Ammon's horn (tissue), 1 donor: ENCODE measurements at places on chromosomes 12 and 14.

DNA sequence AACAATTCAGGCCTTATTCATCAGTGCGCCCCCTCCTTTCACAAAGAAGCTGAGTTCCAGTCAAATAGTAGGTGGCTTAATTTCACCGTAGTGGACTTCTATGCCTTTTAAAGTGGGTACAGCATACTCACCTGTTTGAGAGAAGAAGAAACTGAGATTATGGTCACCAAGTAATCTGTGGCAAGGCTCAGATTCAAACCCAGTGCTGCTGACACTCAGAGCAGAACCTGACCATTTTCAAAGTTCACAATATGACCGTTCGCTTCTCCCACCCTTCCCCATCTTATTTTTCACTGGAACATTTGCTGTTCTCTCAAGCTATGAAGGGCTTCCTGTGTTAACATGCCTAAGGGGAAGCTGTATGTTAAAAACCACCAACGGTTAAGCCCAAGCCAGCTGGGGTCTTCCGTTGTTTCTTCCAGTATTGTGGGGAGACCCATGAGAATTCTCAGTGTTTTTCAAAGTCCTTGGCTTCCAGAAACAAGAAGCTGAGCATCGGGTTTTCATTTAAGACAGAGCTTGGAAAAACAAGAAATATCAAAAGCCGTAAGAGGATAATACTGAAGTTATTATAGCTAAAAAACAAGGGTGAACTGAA is 6.1 kb upstream of the PSMA6 start:
- DNase-seq, result no peak

DNA sequence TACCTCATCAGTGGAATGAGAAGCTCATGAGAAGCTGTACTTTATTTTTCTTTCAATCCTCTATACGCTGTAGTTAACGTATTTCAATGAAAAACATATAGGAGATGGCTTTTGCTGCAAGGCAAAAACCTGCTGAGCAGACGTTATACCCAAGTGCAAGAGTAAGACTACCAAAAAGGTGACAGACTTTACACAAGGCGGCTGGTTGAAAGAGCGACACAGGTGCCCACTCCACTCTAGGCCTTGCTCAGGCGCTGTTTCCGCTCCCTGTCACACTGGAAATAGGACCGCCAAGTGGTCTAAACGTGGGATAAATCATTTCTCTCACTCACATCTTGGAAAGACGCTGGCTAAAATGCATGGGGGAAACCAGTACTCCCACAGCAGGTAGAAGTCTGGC is 54.5 kb downstream of the PPP2R5C start:
- DNase-seq, result no peak

- no peak for DNase-seq
Measured at GRCh38 chr12:67274186-67274585, 5.0 kb downstream of the CAND1 start.

DNA sequence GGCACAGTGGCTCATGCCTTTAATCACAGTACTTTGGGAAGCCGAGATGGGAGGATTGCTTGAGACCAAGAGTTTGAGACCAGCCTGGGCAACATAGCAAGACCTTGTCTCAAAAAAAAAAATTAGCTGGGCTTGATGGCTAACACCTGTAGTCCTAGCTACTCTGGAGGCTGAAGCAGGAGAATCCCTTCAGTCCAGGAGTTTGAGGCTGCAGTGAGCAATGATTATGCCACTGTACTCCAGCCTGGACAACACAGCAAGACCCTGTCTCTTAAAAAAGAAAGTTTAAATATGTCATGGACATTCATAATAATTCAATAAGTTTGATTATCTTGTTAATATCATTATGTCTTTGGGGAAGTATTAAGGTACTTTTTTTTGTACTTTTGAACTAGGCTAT is 38.9 kb downstream of the KIAA0586 start:
- DNase-seq, result no peak

DNA sequence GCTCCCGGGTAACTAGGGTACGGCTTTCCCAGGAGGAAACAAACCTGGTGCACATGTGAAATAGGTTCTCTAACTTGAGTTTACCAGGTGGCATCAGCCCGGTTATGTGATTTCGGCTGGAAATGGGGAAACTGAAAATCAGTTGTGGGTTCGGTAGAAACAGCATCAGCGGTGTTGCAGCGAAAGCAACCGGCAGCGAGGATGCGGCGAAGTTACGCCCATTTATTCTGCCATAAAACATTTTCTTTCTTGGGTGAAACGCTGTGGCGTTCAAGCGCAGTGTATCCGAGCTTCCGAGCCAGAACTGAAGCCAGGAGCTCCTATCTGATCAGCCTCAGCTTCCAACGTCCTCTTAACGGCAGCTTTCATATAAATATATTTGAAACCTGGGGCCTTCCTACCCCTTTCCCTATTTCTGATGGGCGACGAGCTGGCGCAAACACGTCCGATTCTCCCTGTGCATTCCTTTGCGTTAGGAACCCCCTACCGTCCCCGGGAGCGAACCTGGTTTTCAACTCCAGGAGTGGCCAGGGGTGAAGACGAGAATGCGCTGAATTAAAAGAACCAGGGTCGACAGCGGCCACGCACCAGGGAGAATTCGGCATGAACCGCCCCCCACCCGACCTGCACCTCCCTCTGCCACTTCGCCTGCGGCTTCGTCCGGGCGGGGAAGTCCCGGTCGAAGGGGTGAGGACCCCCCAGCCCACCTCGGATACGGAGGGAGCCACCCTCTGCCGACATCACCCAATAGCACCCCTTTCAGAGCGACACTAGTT is 1.6 kb downstream of the DPF3 start:
- DNase-seq, result peak; percentile 52

- DNase-seq, result peak; percentile 1
Measured at GRCh38 chr12:34396861-34397590, 374.7 kb downstream of the ALG10 start.

GRCh38 chr12:71610031-71610795 is 53.4 kb downstream of the ZFC3H1 start:
- DNase-seq, result no peak

- no peak for DNase-seq
Measured at GRCh38 chr12:70692681-70693288, 55.6 kb upstream of the PTPRB start.

DNA sequence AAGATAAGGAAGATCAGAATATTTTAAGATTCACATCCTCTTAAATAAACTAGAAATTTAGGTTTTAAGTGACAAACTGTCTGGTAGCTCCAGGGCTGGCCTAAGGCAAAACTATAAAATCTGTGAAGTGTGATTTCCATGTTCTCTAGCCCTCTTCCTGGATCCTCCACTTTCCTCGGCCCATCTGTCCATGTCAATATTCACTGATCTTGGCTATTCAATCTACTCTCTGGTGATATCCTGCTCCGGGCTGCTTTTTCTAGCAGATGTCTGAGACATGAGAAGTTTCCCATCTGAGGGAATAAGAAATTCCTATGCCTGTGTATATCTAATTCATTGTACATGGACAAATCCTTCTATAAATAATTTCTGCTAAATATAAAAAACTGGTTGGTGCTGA is 500.4 kb downstream of the GALC start:
- DNase-seq, result no peak

GRCh38 chr12:88242571-88242925 is 100.4 kb downstream of the TMTC3 start:
- DNase-seq, result no peak

GRCh38 chr12:30145684-30146032 is 361.9 kb upstream of the TMTC1 start:
- DNase-seq, result no peak

DNA sequence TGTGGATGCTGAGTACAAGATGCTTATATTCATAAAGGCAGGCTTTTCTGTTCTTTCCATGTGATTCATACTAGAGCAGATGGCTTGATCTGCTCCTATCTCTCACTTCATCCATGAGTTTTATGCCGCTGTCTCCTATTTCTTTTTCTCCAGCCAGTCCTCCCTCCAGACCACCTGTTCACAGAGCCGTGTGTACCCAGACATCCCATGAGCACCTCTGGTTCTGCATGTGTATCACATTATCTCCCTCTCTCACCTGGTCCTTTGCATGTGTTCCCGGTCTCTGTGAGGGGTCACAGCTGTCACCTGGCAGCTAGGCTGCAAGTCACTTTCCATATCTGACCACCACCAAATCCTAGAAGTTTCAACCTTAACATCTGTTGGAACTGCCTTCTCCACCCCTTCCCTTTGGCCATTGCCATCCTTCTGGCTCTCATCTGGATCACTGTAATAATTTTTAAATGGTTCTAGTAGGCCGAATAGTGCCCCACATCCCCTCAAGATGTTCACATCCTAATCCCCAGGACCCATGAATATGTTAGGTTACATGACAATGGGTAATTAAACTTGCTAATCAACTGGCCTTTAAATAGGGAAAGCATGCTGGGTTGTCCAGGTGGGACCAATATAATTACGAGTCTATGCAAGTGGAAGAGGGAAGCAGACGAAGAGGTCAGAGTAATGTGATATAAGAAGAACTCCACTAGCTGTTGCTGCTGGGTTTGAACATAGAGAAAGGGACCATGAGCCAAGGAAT is 168.1 kb downstream of the SNAPC1 start:
- DNase-seq, result no peak

- DNase-seq, result no peak
Measured at GRCh38 chr12:80282761-80283160, 161.3 kb upstream of the PTPRQ start.

- no peak for DNase-seq
Measured at GRCh38 chr14:63800083-63800482, 52.7 kb upstream of the SYNE2 start.

GRCh38 chr12:27969624-27970400 is 2.7 kb downstream of the PTHLH start:
- peak; percentile 40 for DNase-seq

DNA sequence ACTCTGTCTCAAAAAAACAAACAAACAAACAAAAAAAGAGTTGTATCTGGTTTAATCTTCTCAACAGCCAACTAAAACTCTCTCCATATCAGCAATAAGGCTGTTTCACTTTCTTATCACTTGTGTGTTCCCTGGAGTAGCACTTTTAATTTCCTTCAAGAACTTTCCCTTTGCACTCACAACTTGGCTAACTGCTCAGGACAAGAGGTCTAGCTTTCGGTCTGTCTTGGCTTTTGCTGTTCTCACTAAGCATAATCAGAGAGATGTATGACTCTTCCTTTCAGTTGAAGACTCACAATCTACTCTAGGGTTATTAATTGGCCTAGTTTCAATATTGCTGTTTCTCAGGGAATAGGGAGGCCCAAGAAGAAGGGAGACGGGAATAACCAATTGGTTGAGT is 12.3 kb downstream of the NEMP1 start:
- no peak for DNase-seq

DNA sequence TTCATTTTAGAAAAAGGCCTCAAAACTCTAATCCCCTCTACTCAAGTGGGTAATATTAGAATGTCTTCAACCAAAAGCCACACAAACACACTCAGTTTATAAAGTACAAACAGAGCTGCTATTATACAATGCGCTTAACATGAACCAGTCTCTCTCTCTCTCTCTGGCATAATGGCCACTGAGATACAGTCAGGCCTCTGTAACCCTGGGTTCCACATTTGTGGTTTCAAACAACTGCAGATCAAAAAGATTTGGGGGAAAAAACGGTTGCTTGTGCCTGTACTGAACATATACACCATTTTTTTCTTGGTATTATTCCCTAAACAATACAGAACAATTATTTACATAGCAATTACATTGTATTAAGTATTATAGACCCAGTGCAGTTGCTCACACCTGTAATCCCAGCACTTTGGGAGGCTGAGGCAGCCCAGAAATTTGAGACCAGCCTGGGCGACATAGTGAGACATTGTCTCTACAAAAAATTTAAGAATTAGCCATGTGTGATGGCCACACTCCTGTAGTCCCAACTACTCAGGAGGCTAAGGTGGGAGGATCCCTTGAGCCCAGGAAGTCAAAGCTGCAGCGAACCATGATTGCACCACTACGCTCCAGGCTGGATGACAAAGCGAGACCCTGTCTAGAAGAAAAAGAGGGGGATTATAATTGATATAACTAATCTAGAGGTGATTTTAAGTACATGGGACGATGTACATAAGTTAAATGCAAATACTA is 5.6 kb downstream of the SLC11A2 start:
- DNase-seq, result peak; percentile 77

DNA sequence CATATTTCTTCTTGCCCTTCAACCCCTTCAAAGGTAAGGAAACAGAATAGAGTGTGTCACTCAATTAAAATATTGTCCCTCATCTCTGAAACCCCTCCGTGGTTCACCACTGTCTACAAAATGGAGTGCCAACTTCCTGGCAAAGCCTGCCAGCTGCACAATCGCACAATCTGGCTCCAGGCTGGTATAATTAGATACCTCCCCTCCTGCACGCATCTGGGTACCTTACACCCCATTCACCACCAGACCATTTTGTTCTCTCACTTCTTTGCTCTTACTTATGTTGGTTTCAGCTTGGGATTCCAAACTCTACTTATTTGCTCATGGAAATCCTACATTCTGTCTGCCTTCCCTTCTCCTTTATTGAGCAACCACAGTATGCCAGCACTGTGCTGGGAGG is 314.9 kb downstream of the NUAK1 start:
- DNase-seq, result no peak

DNA sequence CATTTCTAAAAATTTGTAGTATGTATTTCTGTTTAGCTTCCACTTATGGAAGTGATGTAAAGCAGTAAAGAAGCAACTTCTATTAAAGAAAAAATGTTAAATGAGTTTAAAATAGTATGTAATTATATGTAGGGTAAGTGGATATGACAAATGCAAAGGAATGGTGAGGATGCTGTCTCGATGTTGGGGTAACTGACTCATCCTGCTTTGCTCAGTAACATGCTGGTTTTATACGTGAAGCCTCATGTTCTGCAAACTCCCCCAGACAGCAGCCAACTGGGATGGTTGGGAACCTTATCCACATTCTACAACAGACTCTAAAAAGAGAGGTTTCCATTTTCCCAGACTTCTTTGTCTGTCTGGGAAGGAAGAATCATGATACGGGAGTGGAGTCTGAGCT is 1006.4 kb upstream of the TMEM132C start:
- no peak for DNase-seq

GRCh38 chr12:51621156-51621922 is 30.3 kb downstream of the SCN8A start:
- no peak for DNase-seq

DNA sequence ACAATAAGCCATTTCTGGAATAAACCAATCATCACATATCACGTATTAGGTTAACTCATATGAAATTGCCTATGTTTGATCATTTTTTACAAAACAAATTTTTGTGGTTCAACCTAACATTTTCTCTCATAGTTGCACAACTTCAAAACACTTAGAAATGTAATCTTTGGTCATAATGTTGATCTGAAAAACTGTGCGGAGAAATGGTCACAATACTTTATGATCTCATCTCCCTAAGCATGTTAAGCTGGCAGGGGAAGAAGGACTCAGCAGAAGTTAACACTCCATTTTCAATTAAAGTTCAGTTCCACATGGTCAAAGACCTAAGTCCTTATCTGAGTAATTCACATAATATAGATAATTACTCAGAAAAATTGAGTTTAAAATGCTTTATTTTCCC is 194.8 kb downstream of the CAPZA3 start:
- DNase-seq, result no peak
